Effector memory CD8-positive, alpha-beta T cell (primary cell): ENCODE measurements at places on chromosomes 2 and 18.
A peak's percentile ranks its signal among the peaks of the same experiment; 100 is the strongest.

DNA sequence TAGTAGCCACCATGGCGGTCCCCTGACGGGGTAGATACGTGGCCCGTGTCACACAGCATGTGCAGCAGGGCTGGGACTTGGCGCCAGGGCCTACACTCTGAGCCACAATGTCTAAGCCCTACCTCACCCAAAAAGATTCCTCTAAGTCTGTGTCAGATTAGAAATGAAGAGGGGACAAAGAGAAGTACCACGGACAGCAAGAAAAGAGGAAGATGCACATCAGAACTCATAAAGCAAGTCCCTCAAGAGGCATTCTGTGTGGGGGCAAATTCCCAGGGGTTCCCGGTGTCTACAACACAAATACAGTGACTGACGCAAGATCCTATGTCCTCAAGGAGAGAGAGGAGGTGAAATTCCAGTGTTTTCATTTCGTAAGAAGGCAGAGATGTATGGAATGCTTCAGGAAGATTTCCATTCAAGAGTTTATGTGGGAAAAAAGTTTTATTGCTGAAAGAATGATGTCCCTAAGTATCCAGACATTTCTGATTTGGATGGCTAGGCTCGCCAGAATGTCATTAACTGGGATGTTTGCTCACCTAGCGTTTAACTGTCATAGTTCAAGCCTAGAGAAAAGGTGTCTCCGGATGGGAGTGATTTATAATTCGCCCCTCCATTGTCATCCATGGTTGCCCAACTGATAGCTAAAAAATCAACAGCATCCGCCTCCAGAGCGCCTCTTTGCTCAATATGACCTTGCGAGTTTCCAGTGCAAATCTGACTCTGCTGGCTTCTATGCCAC, 75.6 kb upstream of the CHMP1B start:
- no peak for DNase-seq

GRCh38 chr2:22855081-22855480, 529.9 kb upstream of the KLHL29 start:
- DNase-seq: no peak

DNA sequence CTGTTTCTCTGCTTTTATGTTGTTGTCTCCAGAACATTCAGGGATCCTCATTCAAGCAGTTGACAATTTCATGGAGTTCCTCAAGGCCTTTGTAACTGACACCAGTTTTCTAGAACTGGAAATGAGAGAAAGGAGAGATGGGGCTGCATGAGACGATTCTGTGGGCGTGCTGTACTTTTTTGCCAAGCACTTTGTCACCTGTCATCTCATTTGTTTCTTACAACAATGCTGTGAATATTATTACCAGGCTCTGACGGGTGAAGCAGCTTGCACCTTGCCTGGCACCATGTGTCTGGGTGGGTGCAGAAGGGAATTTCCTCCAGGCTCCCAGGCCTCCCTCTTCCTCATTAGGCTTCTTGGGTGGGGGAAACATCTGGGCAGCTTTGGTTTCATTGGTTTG, 22.2 kb upstream of the ATOH8 start:
- DNase-seq: no peak

- no peak for DNase-seq
Measured at GRCh38 chr18:28177828-28178635, 1.1 kb upstream of the CDH2 start.

DNA sequence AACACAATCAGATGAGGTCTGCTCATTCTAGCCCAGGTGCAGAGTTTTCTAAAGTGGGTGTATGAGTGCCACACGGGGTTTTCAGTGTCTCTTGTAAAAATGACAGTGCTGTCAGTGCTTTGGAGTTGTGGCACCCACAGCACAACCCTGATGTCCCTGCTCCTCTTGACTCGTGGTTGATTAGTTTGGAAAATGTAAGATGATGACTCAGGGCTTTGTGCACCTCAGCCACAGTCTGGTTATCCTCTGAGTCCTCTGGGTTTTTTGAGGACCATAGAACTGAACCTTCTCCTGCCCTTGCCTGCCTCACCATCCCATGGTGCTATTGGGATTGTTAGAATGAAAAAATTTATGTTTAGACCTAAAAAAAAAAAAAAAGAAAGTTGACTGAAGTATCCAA, 105.6 kb downstream of the MYO1B start:
- DNase-seq: no peak

- DNase-seq: no peak
Measured at GRCh38 chr2:160010361-160011145, 51.9 kb downstream of the PLA2R1 start.

GRCh38 chr2:25993049-25993448, 10.8 kb upstream of the KIF3C start:
- no peak for DNase-seq

DNA sequence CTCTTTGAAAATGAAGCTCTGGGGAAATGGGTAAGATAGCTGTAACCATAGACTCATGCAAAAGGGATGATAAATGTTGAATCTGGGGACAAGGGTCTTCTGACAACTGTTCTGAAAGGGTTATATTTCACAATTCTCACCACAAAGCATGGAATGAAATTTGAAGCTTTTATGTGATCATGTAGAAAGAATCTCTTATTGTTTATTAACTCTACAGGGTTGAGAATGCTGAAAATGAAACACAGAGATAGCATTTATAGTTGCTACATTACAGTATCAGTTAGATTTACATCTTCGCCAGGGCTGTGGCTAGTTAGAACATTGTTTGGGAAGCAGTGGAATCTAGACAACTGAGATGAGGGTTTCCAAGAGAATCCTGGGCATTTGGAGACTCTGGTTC, 97.4 kb upstream of the LHCGR start:
- no peak for DNase-seq

GRCh38 chr2:200049086-200049485, 93.7 kb downstream of the MAIP1 start:
- no peak for DNase-seq

DNA sequence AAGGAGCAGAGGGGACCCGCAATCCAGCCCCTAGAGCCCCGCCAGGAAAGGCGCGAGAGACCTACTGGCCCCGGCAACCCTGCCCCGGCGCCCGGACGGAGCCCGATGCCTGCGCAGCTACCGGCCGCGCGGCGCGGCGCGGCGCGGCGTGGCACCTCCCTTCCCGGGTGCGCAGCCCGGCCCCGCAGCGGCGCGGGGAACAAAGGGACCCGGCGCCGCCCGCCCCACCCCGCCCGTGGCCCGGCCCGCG, 307 bp downstream of the CDH2 start:
- DNase-seq: no peak

- DNase-seq: no peak
Measured at GRCh38 chr2:176407706-176408105, 138.5 kb downstream of the MTX2 start.

GRCh38 chr18:10041180-10041579, 127.4 kb downstream of the VAPA start:
- no peak for DNase-seq

DNA sequence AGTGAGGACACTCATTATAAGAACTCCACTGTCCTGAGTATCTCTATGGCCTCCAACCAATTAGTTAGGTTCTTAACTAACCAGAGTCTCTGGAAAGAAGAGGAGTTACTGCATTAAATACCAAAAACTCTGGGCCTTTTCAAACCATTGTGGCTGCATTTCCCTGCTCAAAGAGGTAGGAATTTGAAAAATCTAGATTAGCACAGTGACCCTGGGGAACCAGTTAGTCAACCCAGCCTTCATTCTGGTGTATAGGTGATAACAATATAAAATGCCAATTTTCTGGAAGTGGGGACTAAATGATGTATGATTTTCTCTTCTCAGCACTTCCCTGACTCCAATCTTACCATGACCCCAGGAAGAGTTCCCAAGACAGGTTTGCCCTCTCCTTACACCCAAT, 287.8 kb upstream of the SETBP1 start:
- DNase-seq: no peak

DNA sequence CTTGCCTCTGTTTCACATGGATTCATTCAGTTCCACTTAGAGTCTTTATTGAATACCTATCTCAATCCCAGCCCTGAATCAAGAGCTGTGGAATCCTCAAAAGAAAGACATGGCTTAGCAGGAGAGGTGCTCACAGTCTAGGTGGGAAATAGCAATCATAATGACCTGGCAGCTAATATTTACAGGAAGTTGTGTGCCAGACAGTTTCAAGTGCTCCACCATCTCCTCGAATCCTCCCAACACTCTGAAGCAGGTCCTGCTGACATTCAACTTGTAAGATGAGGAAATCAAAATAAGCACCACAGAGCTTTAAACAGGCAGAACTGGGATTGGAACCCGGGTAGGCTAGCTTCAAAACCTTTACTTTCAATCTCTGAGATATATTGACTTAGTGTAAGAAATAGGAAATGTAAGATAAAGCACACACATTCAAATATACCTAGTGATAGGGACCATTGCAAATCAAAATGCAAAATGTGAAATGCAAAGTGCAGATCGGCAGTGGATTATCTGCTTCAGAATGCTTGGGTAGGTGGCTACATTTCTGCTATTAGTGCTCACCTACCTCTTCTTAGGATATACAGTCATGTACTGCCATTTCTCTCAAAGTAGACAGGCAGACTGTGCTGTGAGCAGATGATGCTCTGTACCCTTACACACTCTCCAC, 182.0 kb downstream of the PRKCE start:
- no peak for DNase-seq

GRCh38 chr2:166614029-166614428, 120.0 kb upstream of the SCN7A start:
- no peak for DNase-seq

GRCh38 chr2:200317975-200318374, 11.5 kb downstream of the SPATS2L start:
- no peak for DNase-seq

DNA sequence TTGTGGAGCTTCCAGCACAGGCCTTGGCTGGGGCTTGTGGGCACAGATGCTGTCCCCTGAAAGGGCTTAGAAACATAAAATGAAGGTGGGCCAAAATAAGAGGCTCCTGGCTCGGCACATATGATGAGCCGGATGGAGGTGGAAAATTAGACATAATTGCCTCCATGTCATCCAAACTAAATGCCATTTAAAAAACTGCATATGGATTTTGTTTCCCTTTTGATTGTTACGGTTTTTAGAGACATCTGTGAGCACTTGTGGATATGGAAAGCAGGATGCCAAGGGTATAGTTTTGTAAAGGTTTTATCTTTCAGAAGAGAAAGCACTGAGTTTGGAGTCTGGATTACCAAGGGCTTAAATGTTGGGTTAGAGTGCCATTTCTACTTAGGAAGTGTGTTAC, 498.3 kb downstream of the RIT2 start:
- no peak for DNase-seq

DNA sequence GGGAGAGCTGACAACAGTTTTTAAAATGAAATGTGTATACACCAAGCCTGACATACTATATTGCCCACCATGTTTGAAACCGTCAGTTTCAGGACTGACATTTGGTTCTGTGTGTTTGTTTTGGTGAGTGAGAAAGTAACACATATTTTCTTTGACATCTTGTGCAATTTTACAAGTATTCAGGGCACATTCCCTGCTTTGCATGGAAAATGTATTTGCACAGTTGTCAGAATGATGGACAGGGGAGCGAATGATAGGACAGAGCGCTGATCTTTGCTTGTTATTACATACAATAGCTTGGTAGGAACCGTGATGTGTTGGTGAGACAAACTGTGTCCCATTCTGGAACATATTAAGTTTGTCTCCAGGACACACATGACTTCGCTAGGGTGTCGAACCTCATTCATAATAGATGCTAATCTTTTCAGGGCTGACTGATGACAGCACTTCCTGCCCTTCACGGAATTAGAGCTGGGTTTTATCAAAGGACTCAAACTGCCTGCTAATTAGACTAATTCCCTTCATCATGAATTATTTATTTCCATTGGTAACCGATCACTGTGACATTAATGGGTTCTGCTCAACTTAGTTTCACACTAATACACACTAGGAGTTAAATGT, 158.5 kb downstream of the CDCA7 start:
- DNase-seq: no peak

- no peak for DNase-seq
Measured at GRCh38 chr18:34794348-34794747, 84.2 kb downstream of the DTNA start.

DNA sequence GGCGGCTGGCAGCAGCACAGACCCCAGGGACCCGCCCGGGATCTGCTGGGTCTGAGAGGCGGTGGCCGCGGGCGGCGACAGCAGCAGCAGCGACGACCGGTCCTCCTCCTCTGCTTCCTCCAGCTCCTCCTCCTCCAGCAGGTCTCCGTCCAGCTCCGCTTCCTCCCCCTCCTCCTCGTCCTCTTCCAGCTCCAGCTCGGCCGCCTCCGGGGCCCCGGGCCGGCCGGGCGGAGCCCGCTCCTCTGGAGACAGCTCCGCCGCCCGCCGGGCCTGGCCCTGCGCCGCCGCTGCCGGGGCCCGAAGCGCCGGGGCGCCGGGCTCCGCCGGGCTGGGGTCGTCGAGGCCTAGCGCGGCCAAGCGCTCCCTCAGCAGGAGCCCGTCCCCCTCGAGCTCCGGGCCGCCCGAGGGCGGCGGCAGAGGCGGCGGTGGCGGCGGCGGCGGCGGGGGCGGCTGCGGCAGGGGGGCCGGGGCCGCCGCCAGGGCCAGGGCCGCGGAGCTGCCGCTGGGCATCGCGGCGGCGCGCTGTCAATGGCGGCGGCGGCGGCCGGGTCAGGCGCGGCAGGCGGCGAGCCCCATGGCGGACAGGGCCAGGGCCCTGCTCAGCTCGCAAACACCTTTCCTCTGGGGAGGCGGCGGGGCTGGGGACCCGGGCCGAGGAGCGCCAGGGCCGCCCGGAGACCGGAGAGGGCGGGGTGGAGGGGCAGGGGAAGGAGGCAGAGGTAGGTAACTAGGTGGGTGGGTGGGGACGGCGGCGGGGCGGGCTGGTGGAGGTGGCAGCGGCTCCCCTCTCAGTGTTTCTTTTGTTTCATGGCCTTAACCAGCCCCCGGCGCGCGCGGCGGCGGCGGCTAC, 445 bp downstream of the MEX3C start:
- no peak for DNase-seq

DNA sequence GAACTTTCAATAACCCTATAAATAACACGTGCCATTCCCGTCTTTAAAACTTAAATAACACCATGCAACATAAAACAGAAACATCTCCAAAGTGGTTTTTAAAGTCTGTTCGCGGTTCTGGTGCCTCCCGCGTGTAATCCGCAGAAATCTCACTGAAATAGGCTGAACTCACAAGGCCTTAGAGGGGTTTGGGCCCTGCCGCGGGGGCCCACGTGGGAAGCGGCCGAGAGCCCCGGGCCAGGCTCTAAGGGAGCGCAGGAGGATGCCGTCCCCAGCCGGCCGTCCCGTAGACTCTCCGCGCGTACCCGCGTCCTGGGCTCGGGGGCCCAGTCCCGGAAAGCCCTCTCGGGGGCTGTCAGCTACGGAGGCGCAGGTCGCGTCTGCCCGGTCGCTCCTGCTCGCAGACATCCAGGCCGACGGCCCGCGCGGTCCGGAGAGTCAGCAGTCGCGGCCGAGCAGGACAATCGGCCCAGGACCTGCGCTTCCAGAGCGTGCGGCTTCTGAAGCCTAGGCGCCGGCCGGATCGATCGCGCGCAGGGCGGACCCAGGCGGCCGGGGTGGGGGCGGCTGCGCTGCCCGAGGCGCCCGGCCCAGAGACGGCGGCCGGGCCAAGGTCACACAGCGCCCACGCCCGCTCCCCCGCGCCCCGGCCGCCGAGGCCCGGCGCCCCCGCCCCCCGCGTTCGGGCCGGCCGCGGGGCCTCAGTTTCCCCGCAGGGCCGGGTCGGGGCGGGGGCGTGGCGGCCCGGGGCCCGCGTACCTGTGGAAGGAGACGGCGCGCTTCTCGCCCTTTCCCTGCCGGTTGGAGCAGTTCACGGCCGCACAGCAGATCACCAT, 558 bp downstream of the THAP4 start:
- peak; percentile 27 for DNase-seq
